Activated CD4-positive, alpha-beta T cell treated with anti-CD3 and anti-CD28 coated beads for 36 hours (primary cell): ENCODE measurements at places on chromosomes 12 and 14.

- DNase-seq: no peak
These were observed 114.9 kb downstream of the SAMD4A start for GRCh38 chr14:54681811-54682261.

GRCh38 chr14:86672080-86672479 is 1142.1 kb downstream of the FLRT2 start:
- DNase-seq: no peak

GRCh38 chr12:74349925-74350324 is 187.7 kb upstream of the ATXN7L3B start:
- no peak for DNase-seq

DNA sequence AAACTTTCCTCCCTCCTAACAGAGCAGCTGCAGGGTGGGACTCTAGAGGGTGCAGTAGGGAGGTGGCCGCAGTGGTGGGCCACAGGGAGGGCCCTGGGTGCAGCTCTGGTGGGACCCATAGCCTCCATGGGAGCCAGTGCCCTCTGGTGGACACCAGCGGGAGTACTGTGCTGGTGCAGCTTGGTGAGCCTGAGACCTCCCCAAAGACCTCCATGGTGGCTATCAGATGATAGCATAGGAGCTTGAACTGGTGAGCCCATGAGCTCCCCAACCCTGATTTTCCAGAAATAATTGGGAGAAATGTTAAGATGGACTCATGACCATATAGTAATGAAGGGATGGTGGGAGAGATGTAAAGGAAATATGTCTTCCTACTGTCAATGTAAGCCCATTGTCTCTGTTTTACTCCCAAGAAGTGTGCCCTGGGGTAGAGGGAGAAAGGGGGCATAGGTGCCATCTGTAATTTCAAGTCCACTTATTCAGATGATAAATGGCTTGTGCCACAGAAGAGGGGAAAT is 98.7 kb downstream of the GAS2L3 start:
- DNase-seq: peak; percentile 60

DNA sequence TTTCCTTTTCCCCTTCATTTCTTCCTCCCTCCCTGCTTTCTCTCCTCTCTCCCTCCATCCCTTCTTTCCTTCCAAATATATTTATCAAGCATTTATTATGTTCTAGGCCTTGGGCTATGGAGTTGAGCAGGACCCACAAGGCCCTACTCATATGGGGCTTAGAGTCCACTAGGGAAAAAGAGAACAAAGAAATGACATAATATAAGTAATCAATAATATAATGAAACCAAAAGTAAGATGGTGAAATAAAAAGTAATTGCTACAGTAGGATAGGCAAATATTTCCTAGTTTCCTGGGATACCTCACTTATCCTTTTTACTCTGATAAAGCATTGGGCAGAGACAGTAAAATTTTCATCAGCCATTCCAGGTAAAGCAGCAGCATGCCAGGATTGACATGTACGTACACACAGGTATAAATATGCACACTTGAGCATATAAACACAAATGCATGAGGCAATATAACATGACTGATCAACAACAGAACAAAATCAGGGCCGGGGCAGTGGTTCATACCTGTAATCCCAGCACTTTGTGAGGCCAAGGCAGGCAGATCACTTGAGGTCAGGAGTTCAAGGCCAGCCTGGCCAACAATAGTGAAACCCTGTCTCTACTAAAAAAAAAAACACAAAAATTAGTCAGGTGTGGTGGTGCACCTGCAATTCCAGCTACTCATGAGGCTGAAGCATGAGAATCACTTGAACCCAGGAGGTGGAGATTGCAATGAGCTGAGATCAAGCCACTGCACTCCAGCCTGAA is 35.5 kb upstream of the CSRP2 start:
- DNase-seq: no peak

DNA sequence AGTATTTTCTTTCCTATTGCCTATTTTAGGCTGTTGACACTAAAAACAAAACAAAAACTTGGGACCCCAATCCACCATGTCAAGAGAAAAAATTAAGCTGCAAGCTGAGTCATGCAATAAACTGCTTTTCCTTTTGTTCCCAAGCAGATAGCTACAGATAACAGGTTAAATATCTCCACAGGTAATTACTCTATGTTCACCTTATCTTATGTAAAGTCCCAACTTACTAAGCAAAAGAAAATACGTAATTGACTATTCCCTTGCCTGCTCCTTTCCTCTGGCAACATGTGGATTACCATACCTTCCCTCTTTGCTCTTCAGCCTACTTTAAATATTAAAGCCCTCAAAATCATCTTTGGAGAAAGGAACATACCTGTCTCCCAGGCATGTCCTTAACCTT is 19.2 kb upstream of the COX16 start:
- DNase-seq: no peak

DNA sequence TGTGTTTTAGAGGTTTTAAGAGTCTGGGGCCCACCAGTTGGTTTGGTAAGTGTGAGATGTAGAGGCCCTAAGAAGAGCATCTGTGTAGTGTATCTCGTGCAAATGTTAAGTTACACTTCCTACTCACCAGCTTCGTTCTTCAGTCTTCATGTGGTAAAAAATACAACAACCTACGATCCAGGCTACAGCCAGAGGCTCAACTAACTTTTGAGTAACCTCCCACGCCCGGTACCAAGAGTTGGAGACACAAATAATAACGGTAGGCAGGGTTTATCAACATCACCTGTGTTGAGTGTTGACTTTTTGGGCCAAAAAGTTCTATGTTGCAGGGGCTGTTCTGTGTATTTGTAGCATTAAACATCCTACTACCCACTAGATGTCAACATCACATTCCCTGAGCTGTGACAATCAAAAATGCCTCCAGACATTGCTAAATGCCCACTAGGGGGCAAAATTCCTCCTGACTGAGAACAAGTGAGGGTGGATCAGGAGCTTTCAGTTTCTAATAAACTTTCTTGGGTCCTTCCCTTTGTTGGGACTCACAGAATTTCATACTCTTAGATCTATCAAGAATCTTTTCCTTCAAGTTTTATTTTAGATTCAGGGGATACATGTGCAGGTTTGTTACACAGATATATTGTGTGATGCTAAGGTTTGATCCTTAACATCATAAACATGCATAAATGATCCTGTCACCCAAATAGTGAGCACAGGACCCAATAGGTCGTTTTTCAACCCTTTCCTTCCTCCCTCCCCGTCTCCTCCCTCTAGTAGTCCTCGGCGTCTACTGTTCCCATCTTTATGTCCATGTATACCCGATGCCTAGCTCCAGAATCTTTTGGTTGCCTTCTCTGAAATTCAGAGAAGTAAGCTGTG is 94.7 kb downstream of the SLC2A13 start:
- DNase-seq: peak; percentile 57

DNA sequence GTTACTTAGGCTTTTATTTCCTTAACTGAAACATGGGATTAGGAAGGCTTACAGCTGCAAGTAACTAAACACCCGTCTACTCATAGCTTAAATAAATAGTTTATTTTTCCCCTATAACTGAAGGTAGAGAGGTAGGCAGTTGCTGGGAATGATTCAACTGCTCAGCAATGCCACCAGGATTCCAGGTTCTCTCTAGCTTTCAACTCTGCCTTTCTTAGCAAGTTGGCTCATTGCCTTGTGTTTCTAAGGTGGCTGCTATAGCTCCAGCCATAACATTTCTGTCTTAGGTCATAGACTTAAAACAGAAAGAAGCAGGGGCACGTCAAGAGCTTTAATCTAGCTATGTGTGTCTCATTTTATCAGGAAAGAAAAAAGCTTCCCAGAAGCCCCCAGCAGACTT is 103.7 kb upstream of the MDM1 start:
- DNase-seq: no peak

GRCh38 chr14:100081997-100082625 is 16.9 kb downstream of the EVL start:
- peak; percentile 68 for DNase-seq

DNA sequence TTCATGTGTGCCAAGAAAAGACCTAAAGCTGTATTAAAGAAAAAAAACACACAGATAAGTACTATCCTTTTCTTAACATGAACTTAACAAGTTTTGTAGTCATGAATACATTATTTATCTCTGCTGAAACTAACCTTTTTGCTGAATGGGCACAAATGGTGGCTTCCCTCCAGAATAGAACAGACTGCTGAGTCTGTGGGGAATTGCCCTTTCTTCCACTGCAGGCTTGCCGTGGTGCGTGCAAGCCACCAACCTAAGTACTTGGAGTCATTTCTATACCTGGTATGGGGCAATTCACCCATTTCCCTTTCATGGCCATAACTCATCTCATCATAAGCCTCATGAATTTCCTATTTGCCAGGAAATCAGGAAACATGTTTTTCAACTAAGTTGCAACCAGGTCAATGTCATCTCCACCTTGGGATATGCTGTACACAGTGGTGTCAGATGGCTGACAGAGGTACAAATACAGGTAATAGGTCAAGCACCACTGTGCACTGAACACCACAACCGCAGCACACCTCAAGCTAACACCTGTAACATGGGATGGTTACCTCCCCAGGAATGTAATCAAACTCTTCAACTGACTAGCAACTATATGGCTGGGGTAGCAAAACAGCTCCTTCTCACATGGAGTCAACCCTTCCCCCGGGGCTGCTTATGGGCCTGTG is 49.9 kb downstream of the CATSPERB start:
- DNase-seq: peak; percentile 44

DNA sequence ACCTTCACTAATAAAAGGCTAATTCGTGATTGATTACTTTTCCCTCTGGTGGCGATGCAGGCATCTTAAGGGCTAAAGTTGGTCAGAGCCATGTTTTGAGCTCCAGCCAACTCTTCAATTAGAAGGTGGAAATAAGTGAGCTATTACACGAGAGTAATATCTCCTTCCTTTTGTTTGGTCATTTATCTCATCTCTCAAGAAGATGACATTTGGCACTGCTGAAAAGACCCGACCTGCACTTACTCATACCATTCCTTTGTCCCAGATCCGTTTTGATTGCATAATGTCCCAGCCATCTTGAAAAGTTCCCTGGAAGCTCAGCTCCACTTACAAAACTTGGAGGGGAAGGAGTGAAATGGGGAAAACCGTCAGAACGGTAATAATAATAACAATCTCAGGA is 316.2 kb downstream of the VRK1 start:
- no peak for DNase-seq

GRCh38 chr12:118536306-118536906 is 160.1 kb downstream of the SUDS3 start:
- DNase-seq: no peak

DNA sequence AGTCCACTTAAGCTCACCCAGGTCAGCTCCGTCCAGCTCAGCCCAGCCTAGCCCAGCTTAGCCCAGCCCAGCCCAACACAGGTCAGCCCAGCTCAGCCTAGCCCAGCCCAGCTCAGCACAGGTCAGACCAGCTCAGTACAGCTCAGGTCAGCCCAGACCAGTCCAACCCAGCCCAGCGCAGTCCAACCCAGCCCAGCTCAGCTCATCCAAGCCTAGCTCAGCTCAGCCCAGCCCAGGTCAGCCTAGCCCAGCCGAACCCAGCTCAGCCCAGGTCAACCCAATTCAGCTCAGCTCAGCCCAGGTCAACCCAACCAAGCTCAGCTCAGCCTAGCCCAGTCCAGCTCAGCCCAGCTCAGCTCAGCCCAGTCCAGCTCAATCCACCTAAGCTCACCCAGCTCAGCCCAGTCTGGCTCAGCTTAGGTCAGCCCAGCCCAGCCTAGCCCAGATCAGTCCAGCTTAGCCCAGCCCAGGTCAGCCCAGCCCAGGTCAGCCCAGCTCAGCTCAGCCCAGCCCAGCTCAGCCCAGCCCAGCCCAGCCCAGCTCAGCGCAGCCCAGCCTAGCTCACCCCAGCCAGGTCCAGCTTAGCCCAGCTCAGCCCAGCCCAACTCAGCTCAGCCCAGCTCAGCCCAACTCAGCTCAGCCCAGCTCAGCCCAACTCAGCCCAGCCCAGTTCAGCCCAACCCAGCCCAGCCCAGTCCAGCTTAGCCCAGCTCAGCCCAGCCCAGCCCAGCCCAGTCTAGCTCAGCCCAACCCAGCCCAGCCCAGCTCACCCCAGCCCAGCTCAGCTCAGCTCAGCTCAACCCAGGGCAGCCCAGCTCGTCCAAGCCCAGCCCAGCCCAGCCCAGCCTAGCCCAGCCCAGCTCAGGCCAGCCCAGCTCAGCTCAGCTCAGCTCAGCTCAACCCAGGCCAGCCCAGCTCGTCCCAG is 184.0 kb downstream of the TMEM121 start:
- no peak for DNase-seq

DNA sequence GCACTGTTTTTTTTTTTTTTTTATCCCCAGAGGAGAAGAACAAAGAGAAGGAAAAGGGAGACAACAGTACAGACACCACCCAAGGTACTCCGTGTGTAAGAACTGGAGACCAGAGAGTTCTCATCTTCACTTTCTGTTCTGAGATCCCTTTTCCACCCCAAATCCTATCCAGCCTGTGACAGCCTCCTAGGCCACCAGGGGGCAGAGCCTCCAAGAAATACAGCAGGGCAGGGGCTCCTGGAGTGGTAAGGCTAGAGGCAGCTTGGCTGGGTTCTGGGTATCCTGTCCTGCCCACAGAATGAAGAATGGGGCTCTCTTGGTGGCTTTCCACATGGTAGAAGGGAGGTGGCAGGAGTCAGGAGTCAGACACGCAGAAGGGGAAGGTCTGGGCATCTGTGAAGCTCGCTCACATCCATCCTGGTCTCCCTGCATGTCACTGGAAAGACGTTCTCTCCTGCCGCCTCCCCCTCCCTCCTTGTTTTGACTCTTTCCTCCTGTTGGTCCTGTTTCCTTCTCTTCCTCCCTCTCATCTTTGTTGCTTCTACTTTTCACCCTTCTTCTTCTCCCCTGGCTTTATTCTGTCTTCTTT is 12.0 kb downstream of the CLSTN3 start:
- DNase-seq: peak; percentile 74

DNA sequence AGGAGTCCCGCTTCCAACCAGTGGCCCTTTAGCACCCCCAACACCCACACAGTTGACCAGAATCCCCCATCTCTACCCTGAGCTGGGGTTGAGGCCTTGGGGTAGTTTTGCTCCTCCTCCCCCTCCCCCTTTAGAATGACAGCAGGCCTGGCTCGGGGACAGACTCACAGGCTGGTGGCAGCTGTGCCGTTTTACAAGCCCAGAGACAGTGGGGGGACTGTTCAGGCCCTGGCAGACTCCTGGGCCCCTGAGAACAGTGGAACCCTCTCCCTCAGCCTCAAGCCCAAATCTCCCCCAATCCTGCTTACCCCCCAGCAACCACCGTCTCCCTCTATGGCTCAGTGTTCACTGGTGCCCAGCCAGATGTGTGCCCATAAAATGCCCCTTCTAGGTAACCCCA is 10.1 kb downstream of the TMEM119 start:
- DNase-seq: no peak

DNA sequence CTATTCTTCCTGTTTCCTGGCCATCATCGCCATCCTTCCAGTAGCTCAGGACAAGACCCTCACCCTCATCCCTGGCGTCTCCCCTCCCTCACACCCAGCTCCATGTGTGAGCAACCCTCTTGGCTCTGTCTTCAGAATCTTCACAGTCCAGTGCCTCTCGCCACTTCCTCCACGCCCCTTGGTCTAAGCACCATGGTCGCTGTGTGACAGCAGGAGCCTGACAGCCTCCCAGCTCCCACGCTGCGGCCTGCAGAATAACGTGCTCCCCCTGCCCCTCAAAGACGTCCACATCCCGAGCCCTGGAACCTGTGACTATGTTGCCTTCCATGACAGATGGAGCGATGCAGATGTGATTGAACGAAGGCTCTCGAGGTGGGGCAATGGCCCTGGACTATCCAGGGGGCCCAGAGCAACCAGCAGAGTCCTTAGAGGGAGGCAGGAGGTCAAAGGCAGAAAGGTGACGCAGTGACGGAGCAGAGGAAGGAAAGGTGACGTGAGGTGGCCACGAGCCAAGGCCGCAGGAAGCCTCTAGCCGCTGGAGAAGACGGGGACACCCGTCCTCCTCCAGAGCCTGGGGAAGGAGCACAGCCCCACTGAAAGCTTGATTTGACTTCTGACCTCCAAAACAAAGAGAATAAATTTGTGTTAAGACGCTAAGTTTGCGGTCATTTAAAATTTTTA is 139.8 kb downstream of the CALM1 start:
- no peak for DNase-seq
